Right atrium auricular region (tissue), 2 donors: ENCODE measurements at places on chromosomes 5 and 9. TPM values are rescaled to one million over a fixed set of nuclear protein-coding genes. Genes with fewer than 3 reads are reported as not detected.

GRCh38 chr5:93681432-93681831 lies 60.0 kb downstream of the POU5F2 start:
- DNase-seq, result no peak

Gene KIAA1191
- total RNA-seq, result 118 TPM

Gene ANGPTL2
- total RNA-seq, result 42.8 TPM

DNA sequence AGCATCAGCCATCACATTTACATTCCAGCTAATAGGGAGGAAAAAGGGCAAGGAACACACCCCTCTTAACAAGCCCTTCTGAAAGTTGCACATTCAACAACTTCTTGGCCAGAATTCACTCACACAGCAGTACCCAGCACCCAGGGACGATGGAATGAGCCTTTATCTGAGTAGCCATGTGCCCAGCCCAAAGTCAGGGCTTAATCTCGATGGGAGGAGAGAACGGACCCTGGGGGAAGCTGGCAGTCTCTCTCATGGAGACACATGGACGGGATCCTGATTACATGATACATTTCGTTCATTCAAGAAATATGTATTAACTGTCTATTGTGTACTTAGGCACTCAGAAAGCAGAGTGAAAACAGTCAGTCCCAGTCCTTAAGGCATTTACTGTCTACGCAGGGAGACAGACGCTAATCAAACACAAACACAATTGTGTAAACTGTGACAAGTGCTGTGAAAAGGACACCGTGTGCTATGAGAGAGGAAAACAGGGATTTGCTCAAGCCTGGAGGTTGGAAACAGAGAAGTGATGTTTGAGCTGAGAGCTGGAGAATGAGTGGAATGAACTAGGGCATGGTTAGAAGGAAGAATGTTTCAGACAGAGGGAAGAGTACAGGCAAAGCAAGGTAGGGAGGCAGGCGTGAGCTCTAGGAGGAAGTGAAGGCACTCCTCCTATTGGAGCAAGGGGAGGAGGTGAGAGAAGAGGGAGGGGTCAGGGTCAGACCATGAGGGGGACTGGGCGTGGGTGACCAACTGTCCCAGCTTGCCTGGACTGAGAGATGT lies 7.4 kb downstream of the OTULINL start:
- DNase-seq, result no peak

GRCh38 chr5:131394128-131394527 lies 130.3 kb downstream of the CDC42SE2 start:
- DNase-seq, result no peak

Gene TERT
- total RNA-seq, result not detected

DNA sequence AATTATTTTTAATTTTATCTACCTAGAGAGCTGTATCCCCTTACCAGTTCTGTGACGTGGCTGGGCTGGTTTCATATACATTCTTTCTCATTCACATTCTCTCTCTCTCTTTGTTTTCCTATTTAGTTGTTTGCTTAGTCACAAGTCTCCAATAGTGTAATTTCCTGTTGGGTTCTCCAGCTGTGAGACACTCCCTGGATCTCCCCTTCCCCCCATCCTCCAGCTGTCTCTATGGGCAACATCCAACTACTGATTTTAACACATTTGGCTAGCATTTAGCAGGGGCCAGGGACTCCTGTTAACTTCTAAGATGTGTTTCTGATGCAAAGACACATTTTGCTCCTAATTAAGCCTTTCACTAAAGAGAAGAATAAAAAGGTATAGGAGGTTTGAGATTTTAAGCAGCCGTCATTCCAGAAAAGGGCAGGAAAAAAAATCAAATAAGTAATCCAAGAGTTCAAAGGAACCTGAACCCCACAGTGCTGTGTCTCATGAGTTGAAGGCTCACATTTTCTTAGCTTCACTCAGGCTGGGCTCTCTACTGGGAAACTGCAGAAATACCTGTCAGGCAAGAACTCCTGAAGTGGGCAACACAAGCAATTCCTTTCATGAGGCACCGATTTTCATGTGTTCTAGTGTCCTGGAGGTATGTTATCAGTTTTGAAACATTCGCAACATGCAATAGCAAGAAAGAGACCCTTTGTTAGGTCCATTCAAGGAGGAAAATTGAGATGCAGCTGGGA lies 198.7 kb upstream of the C9orf72 start:
- no peak for DNase-seq

- no peak for DNase-seq
Observed at GRCh38 chr5:80756292-80756691, 101.5 kb upstream of the DHFR start.

Gene FSTL4
- total RNA-seq, result not detected
